Lung microvascular endothelial cell (primary cell): ENCODE measurements at places on chromosomes 11 and 22.

DNA sequence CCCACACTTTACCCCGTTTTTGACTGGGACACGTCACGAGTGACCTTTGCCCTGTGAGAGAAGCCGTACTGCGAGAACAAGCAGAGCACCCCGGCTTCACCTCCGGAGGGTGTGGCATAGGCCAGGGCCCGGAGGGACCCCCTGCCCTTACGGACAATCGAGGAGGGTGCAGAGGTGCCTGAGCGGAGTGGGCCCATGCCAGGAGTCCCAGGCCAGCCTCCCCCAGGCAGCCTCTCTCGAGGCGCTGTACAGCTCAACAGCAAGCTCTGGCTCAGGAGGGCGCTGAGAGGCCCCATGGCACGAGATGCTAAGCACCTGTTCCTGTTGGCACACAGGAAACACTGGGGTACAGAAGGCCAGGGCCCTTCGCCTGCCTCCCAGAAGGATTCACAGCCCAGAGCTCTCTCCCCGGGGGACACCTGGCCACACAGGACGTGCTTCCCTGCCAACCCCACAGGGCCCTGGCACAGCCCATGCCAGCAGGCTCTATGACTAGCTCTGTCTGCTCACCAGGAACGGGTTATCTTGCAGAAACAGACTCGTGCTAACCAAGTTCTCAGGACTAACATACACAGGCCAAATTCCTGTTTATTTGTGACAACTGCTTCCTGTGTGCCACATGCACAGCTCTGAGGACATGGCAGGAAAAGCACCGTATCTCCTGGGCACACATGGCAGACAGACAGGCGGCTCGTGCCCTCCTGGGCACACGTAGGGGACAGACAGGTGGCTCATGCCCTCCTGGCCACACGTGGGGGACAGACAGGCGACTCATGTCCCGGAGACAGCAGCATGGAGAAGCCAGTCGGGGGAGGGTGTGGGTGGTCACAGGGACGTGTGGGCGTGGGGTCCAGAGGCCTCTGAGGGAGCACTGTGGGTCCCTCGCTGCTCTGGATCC, 11.6 kb downstream of the TOLLIP start:
- no peak for DNase-seq

GRCh38 chr22:25697181-25697664, 44.8 kb upstream of the MYO18B start:
- DNase-seq, result no peak

- DNase-seq, result peak; percentile 73
Measured at GRCh38 chr11:86672007-86672621, at the start of gene ME3. Gene ME3 (minus strand): TSS chr11:86672616.

GRCh38 chr11:108754901-108755625, 90.2 kb downstream of the DDX10 start:
- peak; percentile 45 for DNase-seq

- no peak for DNase-seq
Measured at GRCh38 chr11:75527938-75528735, 2.4 kb upstream of the GDPD5 start.

GRCh38 chr22:29044657-29045176, 16.9 kb downstream of the C22orf31 start:
- DNase-seq, result peak; percentile 15

GRCh38 chr22:26097840-26098239, 71.4 kb upstream of the SEZ6L start:
- no peak for DNase-seq

- no peak for DNase-seq
Measured at GRCh38 chr22:46507451-46508425, 29.7 kb downstream of the CELSR1 start.

DNA sequence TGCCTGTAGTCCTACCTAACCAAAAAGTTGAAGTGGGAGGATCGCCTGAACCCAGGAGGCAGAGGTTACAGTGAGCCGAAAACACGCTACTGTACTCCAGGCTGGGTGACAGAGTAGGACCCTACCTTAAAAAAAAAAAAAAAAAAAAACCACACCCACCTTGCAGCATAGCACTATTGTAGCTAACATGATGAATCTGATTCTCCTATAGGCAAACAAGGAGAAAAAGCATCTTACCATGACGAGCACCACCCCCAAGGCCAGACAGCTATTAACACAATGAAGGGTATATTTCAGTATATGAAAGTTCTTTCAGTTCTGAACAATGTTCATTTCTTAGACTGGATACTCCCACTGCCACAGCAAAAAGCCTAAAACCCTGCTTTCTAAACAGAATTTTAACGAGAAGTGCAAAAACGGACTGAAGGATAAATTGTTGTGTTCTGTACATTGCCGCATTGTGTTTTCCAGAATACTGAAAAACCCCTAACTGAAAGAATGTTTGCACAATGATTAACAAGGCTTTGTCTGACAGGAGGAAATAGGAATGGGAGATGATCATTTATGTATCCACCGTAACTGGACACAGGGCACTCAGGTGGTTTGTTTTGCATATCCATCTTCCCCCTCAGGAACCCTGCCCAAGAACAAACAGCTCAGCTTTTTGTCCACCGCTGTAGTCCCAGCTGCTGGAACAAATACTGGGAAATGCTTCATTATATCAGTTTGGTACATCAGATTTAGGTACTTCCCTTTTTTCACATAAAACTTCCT, 8.9 kb downstream of the PISD start:
- DNase-seq, result peak; percentile 23

GRCh38 chr11:77065878-77066228, 918 bp upstream of the CAPN5 start:
- DNase-seq, result no peak

DNA sequence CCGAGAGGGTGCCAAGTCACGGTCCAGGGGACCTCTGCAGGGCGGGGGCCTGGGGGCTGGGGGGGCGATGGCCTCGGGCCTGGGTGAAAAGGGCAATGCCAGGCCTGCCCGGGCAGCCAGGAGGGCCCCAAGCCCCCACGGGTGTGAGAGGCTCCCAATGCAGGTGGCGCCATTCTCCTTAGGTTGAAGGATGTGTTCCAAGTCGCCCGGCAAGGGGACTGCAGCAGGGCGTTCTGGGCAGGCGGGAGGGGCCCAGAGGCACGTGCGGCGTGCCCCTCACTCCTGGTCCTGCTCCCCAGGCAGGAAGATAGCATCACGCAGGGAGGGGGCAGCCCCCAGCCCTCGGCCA, 730 bp upstream of the TNNI2 start:
- no peak for DNase-seq

GRCh38 chr11:64291262-64291751, at the start of gene KCNK4:
Gene KCNK4 (plus strand): TSS chr11:64291302. CDS start chr11:64293019, 1,717 bp downstream.
- no peak for DNase-seq

DNA sequence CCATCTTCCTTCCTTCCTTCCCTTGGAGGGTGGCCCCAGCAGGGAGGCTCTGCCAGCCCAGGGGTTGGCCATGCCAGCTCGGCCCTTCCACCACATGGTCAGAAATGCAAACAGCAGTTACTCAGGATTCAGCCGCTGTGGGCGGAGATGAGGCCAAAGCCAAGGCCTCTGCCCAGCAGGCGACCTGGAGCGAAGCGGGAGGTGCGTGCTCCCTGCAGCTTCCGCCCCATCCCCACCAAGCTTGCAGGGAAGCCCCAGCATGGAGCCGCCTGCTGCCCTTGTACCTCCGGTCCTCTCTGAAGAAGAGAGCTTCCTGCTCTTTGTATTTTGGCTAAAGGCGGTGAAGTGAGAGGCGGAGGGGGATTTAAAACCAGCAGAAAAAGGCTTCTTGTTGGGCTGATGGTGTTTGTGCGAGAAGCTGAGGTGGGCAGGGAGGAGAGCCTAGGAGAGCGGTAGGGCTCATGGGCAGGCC, 50.4 kb downstream of the ANO1 start:
- DNase-seq, result peak; percentile 23

DNA sequence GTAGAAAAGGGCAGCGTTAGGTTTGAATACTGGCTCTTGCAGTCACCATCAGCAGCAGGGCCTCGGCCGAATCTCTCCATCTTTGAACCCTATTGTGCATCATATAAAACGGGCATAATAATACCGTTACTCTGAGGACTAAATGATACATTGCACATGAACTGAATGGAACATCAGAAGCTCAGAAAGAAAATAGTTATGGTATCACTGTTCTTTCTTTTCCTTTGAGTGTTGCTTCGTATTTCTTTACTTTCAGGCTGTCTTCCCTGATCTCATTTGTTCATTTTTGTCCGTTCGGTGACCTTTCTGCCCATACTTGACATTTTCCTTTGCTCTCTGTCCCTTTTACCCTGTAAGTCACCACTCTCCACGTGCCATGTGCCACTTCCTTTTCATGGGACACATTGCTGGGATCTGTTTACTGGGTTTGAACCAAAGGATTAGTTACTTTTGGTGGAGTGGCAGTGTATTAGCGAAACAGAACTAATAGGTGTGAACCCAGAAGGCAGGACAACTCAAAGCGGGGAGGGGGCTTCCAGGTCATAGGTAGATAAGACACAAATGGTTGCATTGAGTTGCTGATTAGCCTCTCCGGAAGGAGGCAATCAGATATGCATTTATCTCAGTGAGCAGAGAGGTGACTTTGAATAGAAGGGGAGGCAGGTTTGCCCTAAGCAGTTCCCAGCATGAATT, 717 bp upstream of the ZNF202 start:
- DNase-seq, result peak; percentile 19

DNA sequence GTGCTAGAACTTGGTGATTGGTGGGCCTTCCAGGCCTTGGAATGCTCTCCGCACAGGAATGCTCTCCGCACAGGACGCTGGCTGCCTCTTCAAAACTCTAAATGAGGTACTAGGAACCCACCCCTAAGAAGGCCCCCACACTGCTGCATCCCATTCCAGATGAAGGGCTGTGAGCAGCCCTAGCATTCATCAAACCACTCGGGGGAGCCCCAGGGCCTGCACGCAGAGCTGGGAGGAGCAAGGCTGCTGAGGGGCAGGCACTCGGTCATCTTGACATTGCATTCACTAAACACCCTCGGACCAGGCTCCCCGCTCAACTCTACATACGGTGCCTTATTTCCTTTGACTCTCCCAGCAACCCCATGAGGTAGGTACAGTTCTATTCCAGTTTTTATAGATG, 49.2 kb upstream of the EMID1 start:
- DNase-seq, result no peak

GRCh38 chr11:18523084-18523483, 3.7 kb downstream of the TSG101 start:
- DNase-seq, result no peak

GRCh38 chr11:132158091-132158490, 787.7 kb downstream of the NTM start:
- DNase-seq, result no peak

DNA sequence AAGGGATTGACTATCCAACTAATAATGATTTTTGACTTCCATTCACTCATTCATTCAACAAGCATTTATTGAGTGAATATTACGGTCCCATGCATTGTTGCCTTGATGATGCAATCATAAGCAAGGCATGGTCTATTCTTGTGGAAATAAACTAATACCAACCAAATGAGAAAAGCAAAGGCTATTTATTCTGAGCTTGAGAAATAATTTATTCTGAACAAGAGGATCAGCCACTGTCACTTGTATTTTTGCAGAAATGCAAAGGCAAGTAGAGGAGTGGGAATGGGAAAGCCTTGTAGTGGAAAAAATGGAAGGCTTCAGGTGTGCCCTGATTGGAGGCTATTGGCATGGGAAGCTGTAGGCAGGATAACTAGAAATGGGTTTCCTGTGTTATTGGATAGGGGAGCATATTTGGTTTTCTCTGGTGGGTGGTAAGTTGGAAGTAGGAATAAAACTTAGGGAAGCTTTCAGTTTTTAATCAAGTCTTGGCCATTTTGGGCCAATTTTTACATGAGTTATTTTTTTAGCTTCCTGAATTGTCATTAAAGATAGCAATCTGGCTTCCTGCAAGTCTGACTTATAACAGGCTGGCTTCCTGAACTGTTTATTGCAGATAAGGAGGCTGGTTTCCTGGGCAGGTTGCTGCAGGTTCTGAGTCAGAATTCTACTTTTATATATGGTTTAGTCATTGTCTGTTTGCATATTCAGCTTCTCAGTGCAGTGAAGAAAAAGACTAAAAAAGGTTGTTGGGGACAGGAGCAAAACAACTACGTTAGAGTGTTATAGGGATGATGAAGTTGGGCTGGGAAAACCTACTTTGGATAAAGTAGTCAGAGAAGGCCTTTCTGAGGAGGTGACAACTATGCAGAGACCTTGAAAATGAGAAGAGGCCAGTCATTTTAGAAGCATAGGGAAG, 106.7 kb downstream of the APIP start:
- DNase-seq, result peak; percentile 96

- DNase-seq, result no peak
Measured at GRCh38 chr11:105111145-105111944, 28.2 kb downstream of the CARD18 start.

GRCh38 chr22:25045159-25045558, 92.6 kb downstream of the KIAA1671 start:
- DNase-seq, result no peak

- no peak for DNase-seq
Measured at GRCh38 chr11:73325036-73325981, 17.2 kb downstream of the ARHGEF17 start.

GRCh38 chr11:40417627-40418026, 1041.8 kb downstream of the LRRC4C start:
- no peak for DNase-seq

DNA sequence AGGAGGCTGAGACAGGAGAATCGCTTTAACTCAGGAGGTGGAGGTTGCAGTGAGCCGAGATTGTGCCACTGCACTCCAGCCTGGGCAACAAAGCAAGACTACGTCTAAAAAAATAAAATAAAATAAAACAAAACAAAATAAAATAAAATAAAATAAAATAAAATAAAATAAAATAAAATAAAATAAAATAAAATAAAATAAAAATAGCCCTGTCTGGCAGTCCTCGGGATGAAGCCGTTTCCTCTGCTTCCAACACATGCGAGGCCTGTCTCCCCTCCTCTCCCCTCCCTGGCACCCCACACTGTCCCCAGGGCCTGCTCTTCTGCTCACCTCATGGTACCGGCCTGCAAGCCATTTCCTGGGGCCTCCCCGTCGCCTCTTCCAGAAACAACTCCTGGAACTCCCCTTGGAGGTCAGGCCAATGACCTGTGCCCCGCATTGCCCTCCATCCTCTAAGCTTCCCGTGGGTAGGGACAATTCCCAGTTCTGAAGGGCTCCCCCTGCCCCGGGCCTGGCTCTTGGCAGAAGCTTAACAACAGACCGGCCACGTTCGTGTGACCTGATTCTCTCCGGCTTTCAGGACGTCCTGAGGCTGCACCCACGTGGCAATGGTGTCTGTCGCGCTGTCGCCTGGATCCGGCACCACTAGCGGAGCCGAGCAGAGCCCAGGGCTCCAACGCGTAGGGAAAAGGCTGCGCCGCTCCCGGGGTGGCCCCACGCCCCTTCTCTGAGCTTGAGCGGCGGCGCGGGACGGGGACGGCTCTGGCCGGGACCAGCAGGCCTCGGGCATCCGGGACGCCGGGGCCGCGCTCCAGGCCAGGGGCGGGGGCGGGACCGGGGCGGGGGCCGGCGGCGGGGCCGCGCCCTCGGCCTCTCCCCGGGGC, 456 bp upstream of the PARVB start:
- peak; percentile 65 for DNase-seq

- DNase-seq, result no peak
Measured at GRCh38 chr22:45262195-45262930, 21.7 kb upstream of the KIAA0930 start.

GRCh38 chr11:104090767-104091166, 54.3 kb downstream of the DDI1 start:
- DNase-seq, result no peak

DNA sequence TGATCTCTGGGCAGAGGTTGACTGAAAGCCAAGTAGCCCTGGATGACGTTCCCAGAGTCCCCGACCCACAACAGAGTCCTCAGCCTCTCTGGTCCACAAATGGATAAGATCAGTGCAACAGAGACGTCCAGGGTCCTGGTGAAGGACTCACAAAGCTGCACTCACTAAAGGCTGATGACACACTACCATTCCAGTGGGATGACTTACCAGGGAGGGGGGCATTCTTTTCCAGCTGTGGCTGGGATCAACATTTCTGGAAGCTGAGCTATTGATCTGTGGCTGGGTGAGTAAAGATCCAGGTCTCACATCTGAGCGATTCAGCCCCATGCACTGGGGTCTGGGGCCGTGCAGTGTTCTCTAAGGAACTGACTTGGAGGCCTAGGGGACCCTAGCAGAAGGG, 296.2 kb downstream of the NTM start:
- DNase-seq, result no peak
